ENCODE measurements at places on chromosomes 2 and 18.

DNA sequence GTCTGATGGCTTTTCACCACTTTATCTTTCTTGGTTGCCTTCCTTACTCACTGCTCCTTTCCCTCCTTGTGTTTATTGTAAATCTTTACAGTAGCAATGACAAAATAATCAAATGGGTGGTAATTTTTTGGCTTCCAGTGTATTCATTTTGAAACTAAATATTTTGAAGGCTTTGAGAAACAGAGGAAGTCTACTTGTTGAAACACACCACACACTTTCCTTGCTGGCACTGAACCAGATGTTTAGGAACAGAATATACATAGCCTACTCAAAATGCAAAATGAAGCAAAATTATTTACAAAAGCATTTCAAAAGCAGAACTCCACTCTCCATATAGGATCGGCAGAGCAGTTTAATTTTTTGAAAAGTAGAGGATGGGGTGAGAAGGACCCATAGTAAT lies 189.8 kb downstream of the LTBP1 start:
- DNase-seq, result no peak

- no peak for DNase-seq
These were observed 106.3 kb upstream of the SEC11C start for GRCh38 chr18:59033359-59033758.

DNA sequence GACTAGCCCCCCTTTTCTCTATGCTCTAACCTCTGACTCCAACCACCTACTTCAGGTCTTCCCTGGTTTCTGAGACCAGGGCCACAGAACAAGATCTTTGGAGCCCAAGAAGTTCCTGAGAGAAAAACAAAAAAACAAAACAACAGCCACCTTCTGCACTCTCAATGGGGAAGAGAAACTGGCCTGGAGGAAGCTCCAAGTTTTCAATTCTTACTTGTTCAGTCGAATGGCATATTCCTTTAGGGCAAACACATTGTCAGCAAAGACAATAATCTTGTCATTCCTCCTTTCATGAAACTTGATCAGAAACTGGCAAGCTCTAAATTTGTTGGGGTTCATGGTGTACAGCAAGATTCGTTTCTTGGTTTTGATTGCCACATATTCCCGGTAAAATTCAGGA lies 15.0 kb downstream of the ERCC3 start:
- no peak for DNase-seq

DNA sequence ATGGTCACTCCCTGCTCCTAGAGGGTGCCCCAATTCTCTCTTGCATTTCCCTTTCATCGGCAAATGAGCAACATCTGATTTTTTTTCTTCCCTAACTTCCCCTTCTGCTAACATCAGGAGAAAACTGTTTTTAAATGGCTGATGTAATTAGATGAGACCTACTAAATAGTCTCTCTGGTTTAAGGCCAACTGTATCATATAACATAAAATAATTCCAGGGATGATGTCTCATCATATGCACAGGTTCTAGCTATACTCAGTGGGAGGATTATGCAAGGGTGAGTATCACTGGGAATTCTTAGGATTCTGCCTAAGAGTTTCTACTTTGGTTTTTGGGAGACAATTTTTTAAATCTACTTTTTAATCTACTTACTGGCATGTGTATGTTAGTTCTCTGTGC lies 193.4 kb downstream of the PARD3B start:
- no peak for DNase-seq

Measured in SHP77 treated with DMSO at 0.1 percent for 48 hours (cell line).